Right ventricle myocardium inferior (tissue), 1 donor: ENCODE measurements at places on chromosomes 12 and 14. TPM values are rescaled to one million over a fixed set of nuclear protein-coding genes. Genes with fewer than 3 reads are reported as not detected.

DNA sequence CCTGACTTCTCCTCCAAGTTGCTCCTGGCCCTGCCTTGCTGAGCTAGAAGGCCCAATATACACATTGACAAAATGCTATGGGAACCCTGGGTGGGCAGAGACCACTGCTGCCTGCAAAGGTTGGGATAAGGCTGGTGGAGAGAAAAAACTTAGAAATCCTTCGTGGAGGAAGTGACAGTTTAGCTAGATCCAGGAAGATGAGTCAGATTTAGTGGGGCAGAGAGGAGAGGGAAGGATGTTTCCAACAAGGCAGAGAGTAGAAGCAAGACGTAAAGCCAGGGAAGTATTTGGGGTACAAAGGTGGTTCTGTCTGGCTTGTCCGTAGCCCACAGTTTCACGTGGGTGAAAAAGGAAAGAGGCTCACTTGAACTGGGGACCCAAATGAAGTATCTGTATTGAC, 69.0 kb upstream of the CLMN start:
- DNase-seq = no peak

GRCh38 chr12:95882080-95882479, 23.3 kb downstream of the SNRPF start:
- no peak for DNase-seq

- no peak for DNase-seq
Observed at GRCh38 chr12:61915420-61915819, 344.8 kb upstream of the USP15 start.

- no peak for DNase-seq
Observed at GRCh38 chr12:6215120-6215807, 15.1 kb downstream of the CD9 start.

GRCh38 chr14:69154779-69155178, 1.9 kb upstream of the DCAF5 start:
- no peak for DNase-seq

- no peak for DNase-seq
Observed at GRCh38 chr12:80441921-80442320, 2.1 kb upstream of the PTPRQ start.

GRCh38 chr14:51094282-51094821, 553 bp downstream of the TRIM9 start:
- peak; percentile 72 for DNase-seq

GRCh38 chr12:71945121-71945520, 6.5 kb downstream of the TPH2 start:
- no peak for DNase-seq

SERPINA12 gene
- total RNA-seq = not detected

CLEC9A gene
- not detected for total RNA-seq

COCH gene
- total RNA-seq = 0.43 TPM
